ENCODE measurements at places on chromosomes 6 and 20. TPM values are rescaled to one million over a fixed set of nuclear protein-coding genes. Genes with fewer than 3 reads are reported as not detected.

Gene SPINT4
- not detected for total RNA-seq

Gene SSTR4
- total RNA-seq = not detected

Gene CNR1
- total RNA-seq = 0.10 TPM

Gene ELOVL2
- not detected for total RNA-seq

Gene LY6G6F
- not detected for total RNA-seq

Gene C20orf204
- 3.2 TPM for total RNA-seq

Gene DEFB124
- not detected for total RNA-seq

GRCh38 chr6:29442719-29443118, 3.6 kb downstream of the OR10C1 start:
- DNase-seq = no peak

DNA sequence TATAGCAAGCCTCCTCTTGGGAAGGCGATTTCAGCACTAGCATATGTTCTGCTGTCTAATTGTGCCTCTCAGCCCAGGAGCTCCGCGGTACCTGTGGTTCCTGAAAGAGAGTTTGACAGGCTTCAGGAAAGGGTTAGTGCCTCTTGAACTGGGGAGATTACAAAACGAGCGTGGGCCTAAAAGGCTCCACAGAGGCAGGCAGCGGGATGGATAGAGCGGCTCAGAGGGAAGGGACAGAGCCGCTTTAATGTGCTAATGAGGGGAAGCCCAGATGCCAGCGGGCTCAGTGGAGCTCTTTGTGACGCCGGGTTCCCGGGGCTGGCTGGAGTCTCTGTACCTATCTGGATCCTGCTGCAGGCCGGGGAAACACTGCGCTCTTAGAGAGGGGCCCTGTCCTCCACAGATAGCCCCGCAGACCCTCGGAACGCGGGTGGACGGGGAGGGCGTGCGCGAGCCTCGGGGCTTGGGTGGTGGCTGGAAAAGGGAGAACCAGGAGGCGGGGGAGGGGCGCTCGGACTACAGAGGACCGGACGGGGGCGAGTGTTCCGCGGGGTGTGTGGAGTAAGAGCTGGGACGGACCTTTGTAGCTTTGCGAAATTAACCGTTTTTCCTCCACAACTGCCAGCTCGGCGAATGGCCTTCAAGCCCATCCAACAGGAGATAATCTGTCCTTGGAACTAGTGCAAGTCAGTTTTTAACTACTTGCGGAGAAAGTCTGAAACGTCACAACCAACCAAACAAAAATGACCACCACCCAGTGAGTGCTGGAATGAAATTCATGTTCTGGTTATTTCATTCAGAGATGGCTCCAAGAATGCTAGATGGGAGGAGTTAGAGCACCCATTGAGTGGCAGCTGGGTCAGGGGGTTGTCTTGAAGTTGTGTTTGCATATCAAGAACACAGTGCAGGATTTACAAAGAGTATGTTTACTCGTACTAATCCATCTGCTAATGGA, 13.0 kb downstream of the SLC35F1 start:
- DNase-seq = no peak

GRCh38 chr6:47733879-47734558, 35.6 kb downstream of the ADGRF4 start:
- no peak for DNase-seq

DNA sequence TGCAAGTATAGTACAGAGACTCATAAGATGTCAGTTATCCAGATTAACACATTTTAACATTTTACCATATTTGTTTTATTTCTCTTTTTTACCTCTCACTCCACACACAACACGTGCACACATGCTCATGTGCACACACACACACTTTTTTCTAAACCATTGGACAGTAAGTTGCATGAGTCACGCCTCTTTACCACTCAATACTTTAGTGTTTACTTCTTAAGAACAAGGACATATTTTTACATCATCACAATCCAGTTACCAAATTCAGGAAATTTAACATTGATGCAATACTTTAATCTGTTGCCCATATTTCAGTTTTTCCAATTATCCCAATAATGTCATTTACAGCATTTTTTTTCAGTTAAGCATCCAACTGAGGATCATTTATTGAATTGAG, 109.0 kb downstream of the RIN2 start:
- DNase-seq = no peak

DNA sequence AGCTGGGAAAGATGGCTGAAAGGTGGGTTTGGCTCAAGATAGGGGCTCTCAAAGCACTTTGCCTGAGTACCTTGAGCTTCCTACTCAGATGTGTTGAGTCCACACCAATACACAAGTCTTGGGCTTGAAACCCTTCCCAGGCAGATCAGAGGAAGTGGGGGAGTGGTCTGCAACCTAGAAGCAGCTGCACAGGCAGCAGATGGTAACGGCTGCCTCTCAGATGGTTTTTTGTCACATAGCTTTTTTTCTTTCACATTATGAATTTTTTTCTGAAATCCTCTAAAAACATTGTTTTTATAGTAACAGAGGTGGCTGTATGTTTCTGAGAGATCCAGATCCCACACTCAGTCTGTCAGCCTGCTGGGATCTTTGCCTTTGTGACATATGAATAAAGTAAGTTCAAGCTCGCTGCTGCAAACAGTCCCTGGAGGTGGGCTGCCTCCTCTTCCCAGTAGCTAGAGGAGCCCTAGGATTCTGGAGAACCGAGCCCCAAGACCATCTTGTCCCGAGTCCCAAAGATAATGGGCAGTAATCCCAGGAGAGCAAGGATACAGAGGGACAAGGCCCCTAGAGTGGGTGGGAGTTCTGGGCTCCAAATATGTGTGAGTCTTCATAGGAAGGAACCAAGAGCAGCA, 97.1 kb upstream of the TOP1 start:
- no peak for DNase-seq
